ENCODE measurements at places on chromosomes 7 and 10.

DNA sequence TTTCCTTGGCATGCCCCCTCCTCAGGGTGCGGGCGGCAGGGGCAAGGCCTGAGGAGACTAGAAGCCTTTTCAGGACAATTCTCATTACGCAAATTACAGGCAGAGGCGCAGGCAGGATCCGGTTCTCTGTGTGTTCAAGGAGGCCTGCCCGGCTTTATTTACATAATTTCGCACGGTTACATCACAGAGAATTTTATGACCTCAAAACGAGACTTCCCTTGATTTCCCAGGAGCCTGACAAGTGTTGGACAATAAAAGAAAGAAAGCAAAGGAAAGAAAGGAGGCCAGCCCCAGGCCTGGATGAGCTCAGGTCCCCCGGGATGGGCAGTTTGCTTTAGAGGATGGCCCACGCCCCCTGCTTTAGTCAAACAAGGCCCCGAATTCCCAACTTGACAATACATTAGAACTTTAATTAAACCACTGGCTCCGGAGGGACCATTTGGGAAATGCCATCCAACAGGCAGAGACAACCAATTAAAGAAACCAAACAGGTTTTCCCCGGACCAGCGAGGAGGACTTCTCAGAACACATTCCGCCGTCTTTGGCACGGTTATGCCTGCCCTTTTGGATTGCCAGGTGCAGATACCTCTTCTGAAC lies 2.9 kb downstream of the MNX1 start:
- no peak for DNase-seq

DNA sequence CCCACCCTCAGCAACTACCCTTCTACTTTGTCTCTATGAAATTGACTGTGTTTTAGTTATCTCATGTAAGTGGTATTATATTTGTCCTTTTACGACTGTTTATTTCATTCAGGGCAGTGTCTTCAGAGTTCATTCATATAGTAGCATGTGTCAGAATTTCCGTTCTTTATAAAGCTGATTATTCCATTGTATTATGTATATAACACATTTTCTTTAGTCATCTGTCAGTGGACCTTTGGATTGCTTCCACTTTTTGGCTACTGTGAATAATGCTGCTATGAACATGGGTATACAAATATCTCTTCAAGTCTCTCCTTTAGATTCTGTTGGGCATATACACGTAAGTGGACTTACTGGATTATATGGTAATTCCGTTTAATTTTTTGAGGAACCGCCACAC lies 14.5 kb downstream of the SLF2 start:
- DNase-seq = no peak

GRCh38 chr10:103280031-103280430 lies 3.1 kb downstream of the INA start:
- DNase-seq = no peak

- no peak for DNase-seq
Measured at GRCh38 chr7:100247152-100247757, 27.5 kb downstream of the PVRIG start.

GRCh38 chr10:21099291-21100062 lies 202.4 kb upstream of the NEBL start:
- DNase-seq = no peak

GRCh38 chr7:83861-84632 lies 108.3 kb upstream of the FAM20C start:
- no peak for DNase-seq

DNA sequence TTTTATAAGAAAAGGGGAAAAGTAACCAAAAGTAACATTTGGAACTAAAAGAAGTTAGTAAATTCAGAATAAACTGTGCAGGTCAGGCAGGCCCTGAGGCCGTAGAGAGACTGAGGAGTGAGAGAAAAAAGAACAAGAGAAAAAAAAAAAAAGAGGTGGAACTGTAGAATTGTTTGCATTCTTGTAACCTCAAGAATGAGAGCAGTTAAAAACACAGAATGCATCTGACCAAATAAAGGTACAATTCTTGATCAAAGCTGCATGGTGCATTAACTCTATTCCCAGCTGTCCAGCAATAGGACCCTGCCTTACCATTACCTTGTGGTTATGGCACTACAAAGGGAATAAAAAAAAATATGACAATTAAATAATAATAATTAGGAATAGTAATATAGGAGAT lies 170.1 kb upstream of the SEMA3A start:
- no peak for DNase-seq

GRCh38 chr10:131896403-131896802 lies 4.4 kb upstream of the PPP2R2D start:
- DNase-seq = no peak

GRCh38 chr10:43134126-43134905 lies 3.9 kb upstream of the CSGALNACT2 start:
- DNase-seq = no peak

DNA sequence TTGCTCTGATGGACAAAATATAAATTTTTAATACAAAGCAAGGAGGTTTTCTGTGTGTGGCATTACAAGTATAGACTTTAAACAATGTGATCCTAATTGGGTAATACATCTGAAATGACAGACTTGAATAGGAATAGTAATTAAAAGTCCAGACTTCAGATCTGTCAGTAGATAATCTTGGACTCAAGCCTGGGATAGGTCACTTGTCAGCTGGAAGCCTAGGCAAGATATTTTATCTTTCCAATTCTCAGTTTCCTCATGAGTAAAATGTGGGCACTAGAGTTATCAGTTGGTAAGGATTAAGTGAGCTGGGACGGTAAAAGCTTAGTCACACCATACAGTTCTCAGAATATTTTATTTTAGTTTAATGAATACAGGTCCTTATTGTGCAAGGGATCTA lies 10.4 kb upstream of the ZMYND11 start:
- DNase-seq = no peak

DNA sequence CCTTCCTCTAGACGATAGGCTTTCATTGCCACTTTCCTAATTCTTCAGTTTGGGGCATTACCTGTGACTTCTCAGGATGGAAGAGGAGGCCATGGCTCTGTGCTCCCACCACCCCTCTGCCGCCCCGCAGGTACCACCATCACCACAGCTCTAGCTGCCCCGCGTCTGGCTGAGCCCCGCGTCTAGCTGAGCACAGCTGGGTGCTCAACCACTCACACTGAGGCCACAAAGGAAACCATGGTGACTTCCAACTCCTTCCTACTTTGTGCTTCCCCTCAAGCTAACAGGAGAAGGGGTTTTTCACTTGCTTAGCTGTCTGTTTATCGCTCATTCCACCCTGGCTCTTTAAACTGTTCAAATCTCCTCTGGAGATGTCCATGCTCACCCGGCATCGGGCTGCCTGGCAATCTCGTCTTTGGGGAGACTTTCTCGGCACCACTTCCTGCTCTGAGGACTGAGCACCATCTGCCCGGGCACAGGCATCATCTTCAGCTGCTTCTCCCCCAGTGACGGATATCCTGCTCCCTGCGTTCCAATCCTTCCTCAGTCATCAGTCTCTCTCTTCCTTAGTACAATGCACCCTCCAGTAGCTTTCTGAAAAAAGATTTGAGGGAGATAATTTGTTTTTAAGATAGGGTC lies 59.4 kb downstream of the MAD1L1 start:
- DNase-seq = no peak

GRCh38 chr10:48700071-48700470 lies 15.4 kb downstream of the WDFY4 start:
- no peak for DNase-seq

- DNase-seq = no peak
Measured at GRCh38 chr7:69228212-69228811, 370.0 kb upstream of the AUTS2 start.

DNA sequence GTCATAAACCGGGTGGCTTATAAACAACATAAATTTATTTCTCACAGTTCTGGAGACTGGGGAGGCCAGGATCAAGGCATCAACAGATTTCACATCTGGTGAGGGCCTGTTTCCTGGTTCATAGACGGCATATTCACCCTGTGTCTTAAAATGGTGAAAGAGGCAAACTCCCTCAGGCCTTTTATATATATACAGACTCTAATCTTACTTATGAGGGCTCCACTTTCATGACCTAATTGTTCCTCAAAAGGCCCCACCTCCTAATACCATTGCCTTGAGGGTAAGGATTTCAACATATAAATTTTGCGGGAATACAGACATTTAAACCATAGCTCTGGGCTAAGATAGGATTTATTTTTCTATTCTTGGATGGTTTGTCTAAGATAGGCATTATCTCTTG lies 187.2 kb downstream of the PPP1R3A start:
- DNase-seq = no peak

All from stimulated activated CD4-positive, alpha-beta T cell treated with anti-CD3 and anti-CD28 coated beads, Interleukin-15, amount 100 ng/mL, for 48 hours (primary cell).